Activated gamma-delta T cell treated with anti-CD3 and anti-CD28 coated beads, Interleukin-2, amount 50 U/mL, for 16 hours (primary cell): ENCODE measurements at places on chromosomes 1 and 21.

DNA sequence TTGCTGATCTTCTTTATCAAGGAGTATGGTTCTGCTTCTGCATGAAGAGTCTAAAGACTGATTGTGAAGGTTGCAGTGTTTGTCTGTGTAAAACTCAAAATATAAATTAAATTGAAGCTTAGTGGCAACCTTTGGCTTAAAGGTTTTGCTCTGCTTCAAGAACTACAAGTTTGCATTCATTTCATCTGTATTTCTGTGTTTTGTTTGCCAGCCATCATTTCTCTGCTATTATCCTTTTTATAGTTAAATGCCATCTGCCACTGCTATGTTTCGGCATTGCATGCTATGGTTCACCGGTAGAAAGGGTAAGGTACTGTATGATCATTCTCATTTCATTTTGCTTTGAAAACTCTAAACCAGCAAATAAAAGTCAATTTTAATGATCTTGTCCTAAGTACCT lies 52.9 kb downstream of the OSBPL9 start:
- DNase-seq, result no peak

GRCh38 chr21:33767236-33767635 lies 124.9 kb downstream of the ITSN1 start:
- no peak for DNase-seq

- no peak for DNase-seq
Measured at GRCh38 chr1:95098196-95098595, 19.0 kb upstream of the TLCD4 start.

- no peak for DNase-seq
Measured at GRCh38 chr1:245255783-245256182, 101.0 kb downstream of the KIF26B start.

DNA sequence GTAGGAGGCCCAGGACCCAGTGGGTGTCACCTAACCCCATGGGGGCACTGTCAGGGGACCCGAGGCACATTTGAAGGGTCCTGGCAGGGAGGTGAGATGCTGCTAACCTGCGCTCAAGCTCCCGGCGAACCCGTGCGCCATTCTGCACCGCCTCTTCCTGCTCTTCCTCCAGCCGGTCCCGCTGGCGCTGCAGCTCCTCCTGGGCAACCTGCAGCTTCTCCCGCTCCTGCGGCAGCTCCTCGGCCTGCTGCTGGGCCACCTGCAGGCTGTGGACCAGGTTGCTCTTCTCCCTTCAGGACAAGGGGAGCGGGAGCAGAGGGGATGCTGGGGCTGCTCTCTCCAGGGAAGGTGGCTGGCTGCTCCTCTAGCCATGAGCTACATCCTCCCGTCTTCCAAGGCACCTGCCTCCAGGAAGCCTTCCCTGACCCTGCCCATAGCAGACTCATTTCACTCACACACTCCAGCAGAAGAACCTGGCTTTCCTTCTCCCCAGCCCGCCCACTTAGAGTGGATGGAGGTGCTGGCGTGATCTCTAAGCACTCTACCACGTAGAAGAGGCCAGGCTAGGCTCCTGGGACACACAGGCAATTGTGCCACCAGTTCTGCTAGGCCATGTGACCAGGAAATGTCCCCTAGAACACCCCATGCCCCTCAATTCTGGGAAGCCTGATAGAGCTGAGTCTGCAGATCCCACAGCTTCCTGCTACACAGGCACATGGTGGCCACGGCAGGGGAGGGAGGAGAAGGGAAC lies 15.2 kb upstream of the NBPF1 start:
- no peak for DNase-seq

GRCh38 chr1:147509786-147510395 lies 31.4 kb upstream of the BCL9 start:
- no peak for DNase-seq

DNA sequence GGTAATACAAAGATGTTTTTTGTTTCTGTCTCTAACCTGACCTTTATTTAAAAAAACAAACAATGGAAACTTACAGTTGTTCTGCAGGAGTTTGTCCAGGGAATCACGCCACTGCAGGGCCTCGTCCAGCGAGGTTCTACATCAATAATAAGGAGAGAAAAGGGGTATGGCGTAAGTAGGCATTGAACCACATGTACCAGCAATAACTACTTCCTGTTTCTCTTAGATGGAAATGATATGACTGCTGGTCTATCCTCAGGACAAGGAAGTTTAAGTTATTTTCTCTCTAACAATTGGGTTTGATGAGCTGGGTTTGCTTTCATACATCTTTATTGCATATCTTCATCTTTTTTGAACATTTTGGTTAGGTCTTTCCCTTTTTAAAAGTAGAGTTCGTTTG lies 40.9 kb downstream of the RGS5 start:
- DNase-seq, result no peak

DNA sequence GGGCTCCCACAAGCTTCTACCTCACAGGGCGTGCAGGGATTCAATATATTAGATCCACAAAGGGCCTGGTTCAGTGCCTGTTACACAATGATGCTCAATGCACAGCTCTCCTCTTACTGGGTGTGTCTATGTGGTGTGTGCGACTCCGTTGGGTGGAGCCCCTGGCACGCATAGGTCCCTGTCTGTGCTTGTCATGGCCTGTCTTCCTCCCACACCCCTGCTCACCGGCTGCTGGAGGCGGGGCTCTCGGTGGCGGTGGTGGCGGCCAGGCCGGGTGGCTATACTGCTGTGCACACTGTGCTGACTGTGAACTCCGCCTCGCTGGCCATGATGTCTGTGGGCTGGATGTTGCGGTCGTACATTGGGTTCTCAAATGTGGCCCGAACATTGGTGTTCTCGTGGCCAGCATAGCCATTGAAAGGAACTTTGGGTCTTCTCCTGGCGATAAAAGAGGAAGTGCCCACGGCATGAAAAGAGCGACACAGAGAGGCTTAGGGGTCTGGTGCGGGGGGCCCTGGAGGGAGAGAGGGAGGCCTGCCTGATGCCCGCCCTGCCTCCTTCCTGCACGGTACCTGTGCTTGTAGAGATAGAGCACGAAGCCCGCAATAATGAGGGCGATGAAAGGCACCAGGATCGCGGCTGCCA lies 46.9 kb downstream of the ZSCAN20 start:
- no peak for DNase-seq

- DNase-seq, result no peak
Measured at GRCh38 chr1:31881688-31882000, 56.5 kb downstream of the PTP4A2 start.

GRCh38 chr21:34950980-34951379 lies 98.1 kb downstream of the RUNX1 start:
- no peak for DNase-seq

GRCh38 chr1:178188306-178188705 lies 94.4 kb downstream of the RASAL2 start:
- no peak for DNase-seq

GRCh38 chr1:92808381-92808780 lies 23.5 kb upstream of the RPL5 start:
- no peak for DNase-seq

DNA sequence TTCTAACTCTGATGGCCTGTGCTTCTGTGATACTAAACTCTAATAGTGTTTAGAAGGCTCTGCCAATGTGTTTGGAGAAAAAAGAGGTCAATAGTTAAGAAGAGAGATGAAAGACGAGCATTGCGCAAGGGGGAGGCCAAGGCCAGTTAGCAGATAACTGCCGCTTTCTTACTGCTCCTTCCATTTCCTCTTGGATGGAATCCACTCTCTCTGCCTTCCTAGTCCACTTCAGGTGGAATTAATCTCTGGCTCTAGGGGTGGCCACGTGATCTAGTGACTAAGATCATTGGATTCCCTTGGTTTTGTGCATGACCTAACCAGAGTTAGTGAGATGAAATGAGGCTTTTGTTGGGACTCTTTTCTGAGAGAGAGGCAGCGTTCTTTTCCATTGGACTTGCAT lies 148.3 kb downstream of the ACTL8 start:
- no peak for DNase-seq

DNA sequence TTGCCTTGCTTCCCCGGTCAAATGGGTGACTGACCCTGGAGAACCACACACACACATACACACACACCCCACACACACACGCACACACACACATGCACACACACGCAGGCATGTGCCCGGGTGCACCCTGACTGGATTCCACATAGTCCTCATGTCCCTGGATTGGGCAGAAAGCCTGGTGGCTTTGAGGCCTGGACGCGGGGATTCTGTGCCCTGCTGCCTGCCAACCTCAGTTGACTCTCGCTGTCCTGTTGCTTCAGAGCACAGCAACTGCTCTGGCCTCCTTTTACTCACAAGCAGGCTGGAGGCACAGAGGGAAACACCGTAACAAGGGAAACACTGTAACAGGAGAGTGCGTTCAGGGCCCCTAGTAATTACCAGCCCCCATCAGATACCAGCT lies 6.4 kb downstream of the RORC start:
- DNase-seq, result no peak

DNA sequence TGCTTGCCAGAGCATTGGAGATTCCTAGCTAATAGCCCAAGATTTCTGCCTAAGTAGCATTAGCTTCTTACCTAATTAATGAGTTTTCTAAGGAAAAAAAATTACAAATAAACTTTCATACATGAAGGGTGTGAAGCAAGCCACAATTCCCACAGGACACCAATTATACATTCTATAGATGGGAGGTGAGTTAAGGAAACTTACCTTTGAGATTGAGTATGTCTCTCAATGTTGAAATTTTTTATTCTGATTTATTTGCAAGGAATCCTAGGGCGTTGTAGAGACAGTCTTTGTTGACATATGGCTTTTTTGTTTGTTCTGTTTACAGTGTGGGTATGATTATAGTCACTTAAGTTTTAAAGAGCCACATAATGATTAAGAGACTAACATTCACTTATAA lies 313.0 kb downstream of the RYR2 start:
- no peak for DNase-seq

DNA sequence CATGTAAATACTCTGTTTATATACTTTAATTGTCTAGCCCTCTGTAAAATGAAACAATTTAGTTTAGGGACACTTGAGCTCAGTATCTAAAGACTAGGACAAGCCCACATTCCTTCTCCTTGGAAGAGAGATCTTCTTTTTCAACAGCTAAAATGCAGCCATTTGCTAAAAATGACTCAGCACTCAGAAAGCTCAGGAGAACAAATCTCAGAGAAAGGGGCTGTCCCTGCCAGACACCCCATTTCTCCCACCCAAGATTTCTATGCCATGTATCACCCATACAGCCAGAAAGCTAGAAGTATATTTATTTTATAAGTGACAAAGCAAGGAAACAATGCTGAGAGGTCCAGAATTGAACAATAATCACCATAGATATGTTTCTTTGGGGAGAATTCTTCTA lies 23.2 kb upstream of the PRDX6 start:
- DNase-seq, result no peak

- DNase-seq, result no peak
Measured at GRCh38 chr21:37564924-37565529, 198.5 kb downstream of the DYRK1A start.

- DNase-seq, result no peak
Measured at GRCh38 chr1:205677167-205677566, 3.1 kb downstream of the SLC45A3 start.

DNA sequence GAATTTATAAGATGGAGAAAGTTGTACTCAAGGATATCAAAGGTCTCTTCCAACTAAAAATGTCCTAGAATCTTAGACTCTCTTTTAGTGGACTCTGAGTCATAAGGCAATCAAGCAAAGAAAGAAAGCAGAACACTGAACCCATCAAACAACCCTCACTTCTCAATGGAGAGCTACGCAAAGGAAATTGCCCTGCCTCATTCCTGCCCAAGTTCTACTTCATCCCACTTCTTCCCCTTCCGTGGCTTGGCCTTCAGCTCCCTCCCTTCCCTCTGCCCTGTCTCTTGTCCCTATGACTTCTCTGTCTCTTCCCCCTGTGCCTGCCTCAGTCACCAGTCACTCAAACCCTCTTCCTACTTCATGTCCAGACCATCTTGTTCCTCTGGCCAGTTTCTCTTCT lies 58.5 kb downstream of the RIMS3 start:
- DNase-seq, result no peak

DNA sequence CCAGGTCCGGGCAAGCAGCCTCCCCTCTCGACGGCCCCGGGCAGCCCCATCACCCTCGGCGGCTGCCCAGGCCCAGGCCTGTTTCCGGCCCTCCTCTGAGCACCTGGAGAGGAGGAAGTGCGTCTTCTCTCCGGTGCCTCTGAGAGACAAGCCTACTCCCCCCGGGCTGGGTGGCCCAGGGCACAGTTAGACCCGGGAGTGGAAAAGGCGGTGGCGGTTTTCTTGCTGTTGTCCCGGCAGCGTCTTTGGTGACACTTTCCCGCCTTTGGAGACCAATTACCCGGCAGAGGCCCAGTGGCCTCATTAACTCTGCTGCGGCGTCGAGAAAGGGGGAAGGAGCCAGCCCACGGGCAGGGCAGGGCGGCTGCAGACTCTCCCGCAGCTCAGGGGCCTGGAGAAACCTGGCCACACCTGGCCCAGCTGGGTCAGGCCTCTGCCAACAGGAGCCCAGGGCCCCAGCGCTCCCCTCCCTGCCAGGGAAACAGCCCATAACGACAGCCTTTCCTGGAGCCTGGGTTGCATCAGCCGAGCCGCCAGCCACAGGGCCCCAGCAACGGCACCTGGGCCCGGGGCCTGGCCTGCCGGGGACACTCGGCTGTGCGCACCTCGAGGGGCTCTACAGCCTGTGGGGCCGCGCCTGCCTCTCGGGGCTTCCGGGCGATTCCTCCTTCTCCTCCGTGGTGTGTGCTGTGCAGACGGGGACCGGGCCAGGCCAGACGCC lies 28.4 kb upstream of the C1orf159 start:
- peak; percentile 28 for DNase-seq

GRCh38 chr21:45045481-45045880 lies 28.9 kb upstream of the ADARB1 start:
- DNase-seq, result no peak

GRCh38 chr1:204154568-204155255 lies 2.9 kb upstream of the ETNK2 start:
- DNase-seq, result no peak

- DNase-seq, result no peak
Measured at GRCh38 chr1:101136739-101137138, 100.1 kb upstream of the S1PR1 start.

GRCh38 chr21:35921471-35921870 lies 138.9 kb downstream of the SETD4 start:
- no peak for DNase-seq

GRCh38 chr21:31042080-31042464 lies 3.8 kb upstream of the KRTAP19-8 start:
- no peak for DNase-seq
